ENCODE measurements at places on chromosomes 11 and 22. TPM values are rescaled to one million over a fixed set of nuclear protein-coding genes. Genes with fewer than 3 reads are reported as not detected.

DNA sequence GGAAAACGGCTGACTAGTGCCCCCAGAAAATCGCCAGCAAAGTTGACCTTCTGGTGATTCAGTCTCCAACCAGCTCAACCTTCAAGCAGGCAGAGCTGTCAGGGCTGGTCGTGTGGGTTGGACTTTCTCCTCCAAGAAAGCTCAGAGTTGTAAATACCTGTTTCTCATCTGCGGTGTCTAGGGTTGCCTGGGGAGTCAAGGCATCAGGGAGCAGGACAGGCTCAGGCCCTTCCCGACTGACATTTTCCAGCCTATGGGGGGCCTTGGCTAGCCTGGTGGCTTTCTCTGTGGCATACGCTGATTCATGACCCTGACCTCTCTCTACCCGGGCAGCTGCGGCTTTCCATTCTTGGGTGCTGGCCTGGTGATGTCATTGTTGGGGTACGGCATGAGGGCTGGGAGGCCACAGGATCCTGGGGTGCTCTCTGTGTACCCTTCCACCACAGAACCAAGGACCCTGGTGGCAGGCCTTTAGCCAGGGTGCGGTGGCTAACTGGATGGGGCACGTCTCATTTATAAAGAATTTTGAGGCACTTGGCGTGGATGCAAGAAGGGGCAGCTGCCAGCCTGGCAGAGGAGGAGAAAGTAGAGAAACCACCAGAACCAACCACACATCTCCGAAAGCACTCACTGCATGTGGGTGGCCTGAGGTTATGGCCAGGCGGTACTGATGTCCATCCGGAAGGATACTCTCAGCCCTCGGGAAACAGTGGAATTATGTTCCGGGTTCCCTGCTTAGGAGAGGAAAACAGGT is 64.9 kb downstream of the BCR start:
- no peak for DNase-seq

DNA sequence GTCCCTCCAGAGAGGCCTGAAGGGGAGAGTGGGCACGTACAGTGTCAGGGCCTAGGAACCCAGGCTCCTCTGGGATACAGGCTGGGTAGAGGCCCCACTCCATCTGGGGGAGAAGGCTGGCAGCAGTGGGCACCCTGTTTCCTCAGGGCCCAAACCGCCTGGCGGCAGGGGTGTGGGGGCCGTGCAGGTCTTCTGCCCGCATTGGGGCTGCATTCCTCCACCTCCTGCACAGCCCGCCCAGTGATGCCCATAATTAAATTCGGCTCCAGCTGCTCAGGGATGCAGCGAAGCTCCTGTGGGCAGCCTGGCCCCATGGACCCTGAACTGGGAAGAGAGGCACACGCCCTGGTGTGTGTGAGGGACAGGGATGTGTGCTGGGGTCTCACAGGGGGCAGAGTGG is 35.4 kb downstream of the KCNQ1OT1 start:
- no peak for DNase-seq

DNA sequence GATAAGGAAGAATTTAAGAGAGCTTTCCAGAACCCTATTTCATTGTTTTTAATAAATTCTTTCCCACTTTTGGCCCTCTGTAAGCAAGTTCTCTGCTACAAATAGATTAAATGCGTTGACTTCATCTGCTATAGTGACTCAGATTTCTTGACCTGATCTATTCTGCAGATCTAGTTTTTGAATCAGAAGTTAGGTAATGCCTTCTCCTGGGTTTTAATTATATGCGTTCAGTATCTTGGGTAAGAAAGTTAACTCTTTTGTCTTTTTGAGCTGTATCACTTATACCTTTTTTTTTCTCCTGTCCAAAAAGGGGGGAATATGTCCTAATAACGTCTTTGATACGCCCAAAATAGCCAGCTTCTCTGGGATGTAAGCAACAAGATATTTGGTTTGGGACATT is 2.4 kb upstream of the HEPHL1 start:
- DNase-seq, result no peak

DNA sequence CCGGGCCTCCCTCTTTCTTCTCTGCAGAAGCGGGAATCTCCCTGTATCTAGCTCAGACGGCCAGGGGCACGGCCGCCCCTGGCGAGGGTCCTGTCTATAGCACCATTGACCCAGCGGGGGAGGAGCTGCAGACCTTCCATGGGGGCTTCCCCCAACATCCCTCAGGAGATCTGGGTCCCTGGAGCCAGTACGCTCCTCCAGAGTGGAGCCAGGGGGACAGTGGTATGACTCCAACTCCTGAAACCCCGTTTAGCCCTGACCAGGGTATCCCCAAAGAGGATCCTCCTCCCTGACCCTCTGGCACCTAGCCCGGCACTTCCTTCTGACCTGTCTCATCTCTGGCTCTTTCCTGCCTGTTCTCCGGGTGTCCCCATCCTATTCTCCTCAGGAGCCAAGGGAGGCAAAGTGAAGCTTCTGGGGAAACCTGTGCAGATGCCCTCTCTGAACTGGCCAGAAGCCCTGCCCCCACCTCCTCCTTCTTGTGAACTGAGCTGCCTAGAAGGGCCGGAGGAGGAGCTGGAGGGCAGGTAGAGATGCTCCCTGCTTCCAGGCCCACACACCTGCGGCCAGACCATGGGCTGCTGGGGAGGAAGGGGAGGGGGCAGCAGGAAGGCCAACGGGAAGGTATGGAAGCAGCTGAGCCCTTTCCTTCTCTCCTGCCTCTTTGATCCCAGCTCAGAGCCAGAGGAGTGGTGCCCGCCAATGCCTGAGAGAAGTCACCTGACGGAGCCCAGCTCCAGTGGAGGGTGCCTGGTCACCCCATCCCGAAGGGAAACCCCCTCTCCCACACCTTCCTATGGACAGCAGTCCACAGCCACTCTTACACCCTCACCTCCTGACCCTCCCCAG is 12.9 kb downstream of the ROBO3 start:
- no peak for DNase-seq

- peak; percentile 13 for DNase-seq
Measured at GRCh38 chr22:31451709-31452571, 37.7 kb downstream of the EIF4ENIF1 start.

DNA sequence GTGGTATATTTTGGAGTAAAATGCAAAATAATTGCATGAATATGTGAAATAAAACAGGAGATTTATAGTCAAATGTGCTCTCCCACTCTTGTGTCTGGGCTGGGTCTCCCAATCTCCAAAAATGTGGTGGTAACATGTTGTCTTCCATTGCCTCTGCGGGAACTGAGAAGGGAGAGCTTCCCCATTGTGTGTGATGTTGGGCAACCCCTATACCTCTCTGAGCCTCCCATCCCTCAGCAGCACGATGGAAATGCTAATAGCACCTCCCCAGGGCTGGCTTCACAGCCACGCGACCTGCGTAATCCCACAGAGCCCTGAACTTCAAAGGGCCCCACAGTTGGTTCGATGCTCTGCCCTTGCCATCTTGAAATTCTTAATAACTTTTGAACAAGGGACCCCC is 72.0 kb downstream of the TP53I11 start:
- DNase-seq, result no peak

AAMDC gene
- 19.3 TPM for total RNA-seq

TBX10 gene
- not detected for total RNA-seq

All from epithelial cell of proximal tubule (primary cell).